ENCODE measurements at places on chromosomes 12 and 14. TPM values are rescaled to one million over a fixed set of nuclear protein-coding genes. Genes with fewer than 3 reads are reported as not detected.

FBLN5 gene
- total RNA-seq, result 4.1 TPM

GRCh38 chr12:121222847-121223246 lies 12.9 kb downstream of the P2RX4 start:
- DNase-seq, result no peak

- peak; percentile 76 for DNase-seq
These were observed 29.0 kb downstream of the PTPRQ start for GRCh38 chr12:80472911-80473500.

- no peak for DNase-seq
These were observed 68.0 kb downstream of the CCDC88C start for GRCh38 chr14:91349481-91350074.

DNA sequence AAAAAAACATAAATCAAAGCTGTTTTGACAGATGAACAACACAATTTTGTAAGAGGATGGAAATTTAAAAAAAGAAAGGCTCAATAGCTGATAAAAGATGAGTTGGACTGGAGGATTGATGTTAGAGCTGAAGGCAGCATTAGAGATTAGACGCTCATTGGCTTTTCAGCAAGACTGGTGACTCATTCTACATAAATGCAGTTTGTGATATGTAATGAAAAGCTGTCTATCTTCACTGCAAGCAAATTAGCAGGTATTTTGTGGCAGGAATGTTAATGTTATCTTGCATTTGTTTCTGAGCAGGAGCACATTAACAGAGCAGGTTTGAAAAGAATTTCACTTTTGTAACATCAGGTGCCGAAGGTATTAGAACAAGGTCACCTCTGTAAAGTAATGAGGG lies 442.7 kb upstream of the NOVA1 start:
- DNase-seq, result no peak

GRCh38 chr14:55071870-55072640 lies 20.6 kb downstream of the MAPK1IP1L start:
- DNase-seq, result no peak

- DNase-seq, result no peak
These were observed 747.2 kb upstream of the TMEM132C start for GRCh38 chr12:127519779-127520178.

- DNase-seq, result peak; percentile 13
These were observed 67.9 kb upstream of the ESRRB start for GRCh38 chr14:76307786-76308780.
